GM12878 (cell line): ENCODE measurements at places on chromosomes 6 and 20. TPM values are rescaled to one million over a fixed set of nuclear protein-coding genes. Genes with fewer than 3 reads are reported as not detected.

GRCh38 chr6:89146718-89147700 lies 1.2 kb downstream of the PM20D2 start:
- no peaks in the 10 kb centered on the region for H3K27me3 ChIP-seq

GRCh38 chr6:148272597-148272996 lies 70.0 kb upstream of the SASH1 start:
- no peaks in the 10 kb centered on the region for H3K4me1 ChIP-seq
- no peak overlapping the region for H3K4me3 ChIP-seq
- H3K36me3 ChIP-seq, result no peaks in the 10 kb centered on the region
- H3K27me3 ChIP-seq, result no peaks in the 10 kb centered on the region
- no peak for DNase-seq

The SPATS1 gene
- not detected in 2 replicates for total RNA-seq

GRCh38 chr6:165983112-165984072 lies 184.3 kb downstream of the TBXT start:
- peaks cover 6% of the 10 kb centered on the region for H3K27me3 ChIP-seq
- H3K4me3 ChIP-seq, result no peak overlapping the region
- DNase-seq, result no peak

DNA sequence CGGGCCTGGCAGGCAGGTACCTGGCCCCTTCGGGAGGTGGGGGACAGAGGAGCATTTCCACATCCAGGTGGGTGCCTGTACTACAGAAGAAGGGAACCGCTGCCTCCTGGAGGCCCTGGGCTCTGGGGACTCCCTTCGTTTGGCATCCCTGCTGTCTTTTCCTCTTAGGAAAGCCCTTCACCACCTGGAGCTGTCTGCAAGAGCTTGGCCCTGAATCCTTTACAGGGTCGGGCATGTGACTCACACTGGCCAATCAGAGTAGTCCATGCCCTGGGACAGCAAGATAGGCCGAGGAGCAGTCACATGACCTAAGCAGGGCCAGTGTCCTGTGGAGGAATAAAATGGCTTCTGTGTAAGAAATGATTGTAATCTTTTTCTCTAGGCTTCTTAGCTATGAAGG lies 224.9 kb downstream of the ANKRD60 start:
- H3K27me3 ChIP-seq, result no peaks in the 10 kb centered on the region
- H3K27ac ChIP-seq, result no peak overlapping the region
- no peaks in the 10 kb centered on the region for H3K36me3 ChIP-seq
- H3K4me1 ChIP-seq, result no peaks in the 10 kb centered on the region
- H3K4me3 ChIP-seq, result no peak overlapping the region
